ENCODE measurements at places on chromosomes 12 and 14.

- DNase-seq: no peak
Observed at GRCh38 chr12:26966842-26967241, 28.6 kb downstream of the FGFR1OP2 start.

GRCh38 chr12:116471544-116471943 is 87.6 kb upstream of the MAP1LC3B2 start:
- peak; percentile 76 for DNase-seq

DNA sequence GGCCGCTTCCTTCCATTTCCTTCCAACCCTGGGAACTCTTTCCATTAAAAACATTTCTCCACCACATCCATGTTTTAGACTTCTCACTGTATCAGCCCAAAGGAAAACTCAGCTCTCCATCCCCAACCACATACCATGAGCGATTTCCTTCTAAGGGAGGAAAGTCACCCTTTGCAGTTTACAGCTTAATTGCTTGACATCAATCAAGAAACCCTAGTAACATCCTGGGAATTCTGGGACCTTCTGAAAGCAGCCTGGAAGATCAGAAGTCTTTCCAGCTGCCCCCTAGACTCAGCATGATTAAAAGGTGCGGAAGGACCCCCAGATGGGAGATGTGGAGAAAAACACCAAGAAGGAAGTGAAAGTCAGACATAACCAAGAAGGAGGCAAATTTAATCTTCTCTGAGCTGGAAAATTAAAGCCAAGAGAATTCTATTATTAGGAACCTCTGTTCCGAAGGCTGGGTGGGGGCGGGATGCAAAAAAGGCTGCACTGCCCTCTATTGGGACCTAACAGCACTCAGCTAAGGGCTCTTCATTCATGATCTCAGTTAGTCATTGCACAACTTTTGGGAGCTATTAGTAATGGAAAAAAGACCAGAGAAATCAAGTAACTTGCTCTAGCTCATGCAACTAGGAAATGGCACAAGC is 73.3 kb upstream of the PLXNC1 start:
- DNase-seq: peak; percentile 81

DNA sequence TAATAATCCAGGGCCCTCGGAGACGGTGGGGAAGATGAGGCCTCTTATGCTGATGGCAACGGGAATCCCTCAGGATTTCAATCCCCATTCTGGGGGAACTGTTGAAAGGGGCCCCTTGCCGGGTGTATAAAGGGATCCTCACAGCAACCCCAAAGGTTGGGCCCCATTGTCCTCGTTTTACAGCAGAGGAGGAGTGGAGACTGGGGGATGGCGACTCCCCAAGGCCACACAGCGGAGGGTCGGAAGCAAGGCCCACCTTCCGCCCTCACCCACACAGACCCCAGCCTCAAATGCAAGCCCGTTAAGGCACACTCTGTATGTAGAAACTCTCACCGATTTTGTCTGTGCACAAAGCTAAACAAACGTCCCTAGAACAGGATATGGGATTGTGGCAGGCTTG is 327.9 kb upstream of the DIO3 start:
- no peak for DNase-seq

GRCh38 chr14:99473458-99473857 is 7.2 kb downstream of the SETD3 start:
- DNase-seq: no peak

Data from hindlimb muscle (tissue), 1 donor.